ENCODE measurements at places on chromosomes 1 and 21.

DNA sequence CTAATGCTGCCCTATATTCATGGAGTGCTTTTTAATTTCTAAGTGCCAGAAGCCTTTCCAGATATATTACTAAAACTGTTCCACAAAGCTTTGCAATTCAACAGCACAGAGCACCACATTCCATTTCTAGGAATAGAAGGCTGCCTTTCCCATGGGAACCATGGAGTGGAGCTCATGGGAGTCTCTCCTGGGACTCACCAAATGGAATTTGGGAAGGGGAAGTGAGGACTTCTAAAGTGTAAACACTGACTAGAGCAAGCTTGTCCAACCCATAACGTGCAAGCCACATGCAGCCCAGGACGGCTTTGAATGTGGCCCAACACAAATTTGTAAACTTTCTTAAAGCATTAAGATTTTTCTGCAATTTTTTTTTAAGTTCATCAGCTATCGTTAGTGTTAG, 190.4 kb upstream of the TNR start:
- DNase-seq, result no peak

- DNase-seq, result no peak
These were observed 34.4 kb upstream of the ROR1 start for GRCh38 chr1:63739452-63739851.

DNA sequence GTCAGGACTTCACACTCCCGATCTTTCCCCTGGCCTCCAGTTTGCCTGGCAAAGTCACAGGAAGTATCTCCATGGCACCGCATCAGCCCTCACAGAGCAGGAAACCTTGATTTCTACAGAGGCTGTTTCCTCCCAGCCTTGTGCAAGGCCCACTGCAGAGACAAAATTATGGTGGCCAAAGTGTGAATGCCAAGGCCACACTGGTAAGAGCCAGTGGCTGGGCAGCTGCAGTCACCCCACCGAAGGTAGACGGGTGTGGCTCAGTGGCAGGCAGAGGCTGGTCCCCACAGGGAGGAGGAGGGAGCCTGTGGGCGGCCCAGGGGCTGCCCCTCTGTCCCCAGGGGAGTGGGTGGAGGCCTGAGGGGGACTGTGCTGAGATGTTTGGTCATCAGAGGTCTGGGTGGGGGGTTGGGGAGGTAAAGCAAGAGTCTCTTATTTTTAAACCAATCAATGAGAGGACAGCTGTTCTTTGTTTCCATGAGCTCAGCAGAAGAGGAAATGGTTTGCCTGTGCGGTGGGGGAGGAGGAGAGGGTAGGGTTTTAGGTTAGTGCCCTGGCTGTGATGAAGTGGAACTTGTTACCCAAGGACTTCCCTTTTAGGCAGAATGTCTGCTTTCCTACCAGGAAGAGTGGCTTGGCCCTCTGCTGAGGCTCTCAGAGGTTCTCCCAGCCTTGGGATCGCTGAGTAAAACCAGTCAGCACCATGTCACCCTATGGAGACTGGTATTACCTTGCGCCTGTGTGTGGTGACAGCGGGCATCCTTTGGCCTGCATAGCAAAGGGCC, 18.0 kb upstream of the BTG2 start:
- DNase-seq, result no peak

- no peak for DNase-seq
These were observed at the start of gene PADI4 for GRCh38 chr1:17307946-17308345. TSS of gene PADI4 (plus strand) at chr1:17308197. CDS start at chr1:17308223, 26 bp downstream.

GRCh38 chr1:109225711-109226445, 12.2 kb downstream of the SARS1 start:
- DNase-seq, result no peak

- DNase-seq, result no peak
These were observed 56.5 kb downstream of the COLGALT2 start for GRCh38 chr1:183980951-183981525.

DNA sequence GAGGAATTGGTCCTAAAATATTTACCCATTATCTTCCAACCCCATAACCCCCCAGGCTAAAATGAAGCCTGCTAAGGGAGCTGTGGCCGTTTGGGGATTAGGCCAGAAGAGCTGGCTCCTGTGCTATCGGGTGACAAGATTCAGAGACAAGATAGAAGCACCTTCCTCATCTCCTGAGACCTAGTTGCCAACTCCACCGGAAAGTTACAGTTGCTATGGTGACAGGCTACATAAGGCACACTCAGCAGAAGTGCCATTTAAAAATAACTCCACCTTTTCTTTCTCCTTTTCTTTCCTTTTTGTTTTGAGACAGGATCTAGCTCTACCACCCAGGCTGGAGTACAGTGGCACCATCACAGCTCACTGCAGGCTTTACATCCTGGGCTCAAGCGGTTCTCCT, 43.6 kb upstream of the ROR1 start:
- DNase-seq, result no peak

- DNase-seq, result no peak
These were observed 1.7 kb downstream of the IGFN1 start for GRCh38 chr1:201192261-201192788.

GRCh38 chr1:81781749-81782148, 19.0 kb upstream of the ADGRL2 start:
- no peak for DNase-seq

- no peak for DNase-seq
These were observed 9.3 kb downstream of the MTFR1L start for GRCh38 chr1:25829046-25829445.

DNA sequence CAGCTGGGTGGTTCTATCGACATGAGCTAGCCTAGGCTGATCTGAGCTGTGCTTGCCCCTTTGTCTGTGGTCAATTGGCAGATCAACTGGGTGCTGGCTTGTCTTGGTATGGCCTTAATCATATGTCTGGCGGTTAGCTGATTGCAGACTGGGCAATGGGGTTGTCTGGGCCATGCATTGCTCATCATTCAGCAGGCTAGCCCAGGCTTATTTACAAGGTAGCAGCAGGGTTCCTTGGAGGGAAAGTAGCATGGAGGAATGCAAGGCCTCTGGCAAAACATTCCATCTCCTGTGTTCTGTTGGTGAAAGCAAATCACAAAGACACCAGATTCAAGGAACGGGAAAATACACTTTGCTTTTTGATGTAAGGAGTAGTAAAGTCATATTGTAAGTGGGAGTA, 84.0 kb upstream of the IVNS1ABP start:
- no peak for DNase-seq

GRCh38 chr1:243903895-243904294, 53.9 kb upstream of the AKT3 start:
- no peak for DNase-seq

DNA sequence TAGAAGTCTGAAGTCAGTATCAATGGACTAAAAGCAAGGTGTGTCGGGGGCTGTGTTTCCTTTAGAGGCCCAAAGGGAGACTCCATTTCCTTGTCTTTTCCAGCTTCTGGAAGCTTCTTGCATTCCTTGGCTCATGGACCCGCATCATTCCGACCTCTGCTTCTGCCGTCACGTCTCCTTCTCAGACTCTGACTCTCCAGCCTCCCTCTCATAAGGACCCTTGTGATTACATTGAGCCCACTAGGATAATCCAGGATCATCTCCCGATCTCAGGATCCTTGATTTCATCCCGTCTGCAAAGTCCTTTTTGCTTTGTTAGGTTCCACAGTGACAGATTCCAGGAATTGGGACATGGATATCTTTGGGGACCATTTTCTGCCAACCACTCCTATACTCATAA, 265.8 kb upstream of the CSF3R start:
- DNase-seq, result no peak

GRCh38 chr1:228891272-228892034, 156.2 kb downstream of the RHOU start:
- no peak for DNase-seq

- no peak for DNase-seq
These were observed 22.7 kb upstream of the EYA3 start for GRCh38 chr1:28111157-28111556.

GRCh38 chr1:230328342-230329015, 97.7 kb downstream of the PGBD5 start:
- DNase-seq, result no peak

DNA sequence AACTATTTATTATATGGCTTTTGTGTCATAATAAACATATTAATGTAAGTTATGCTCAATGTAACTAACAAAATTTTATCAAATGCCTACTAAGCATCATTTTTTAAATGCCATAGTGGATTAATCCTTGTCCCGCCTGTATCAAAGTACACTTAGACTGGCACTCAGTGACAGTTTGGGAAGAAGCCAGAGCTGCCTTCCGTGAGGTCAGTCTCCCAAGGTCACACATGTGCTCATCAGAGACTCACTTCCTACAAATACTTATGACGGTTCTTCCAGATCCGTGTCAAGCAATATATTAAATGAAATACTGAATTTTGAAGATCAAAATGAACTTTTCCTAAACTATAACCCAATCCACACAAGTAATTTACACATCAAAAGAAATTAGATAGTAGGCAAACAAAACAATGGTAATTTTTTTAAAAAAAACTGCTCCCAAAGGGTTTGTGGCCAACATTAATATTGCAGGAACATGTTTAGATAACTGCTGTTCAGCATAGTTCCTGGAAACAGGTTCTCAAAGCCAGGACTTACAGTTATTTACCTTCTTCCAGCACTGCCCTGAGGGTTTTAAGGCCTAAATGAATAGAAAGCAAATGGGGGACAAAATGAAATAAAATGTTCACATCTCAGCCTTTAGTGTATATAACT, 27.2 kb downstream of the WLS start:
- DNase-seq, result no peak

GRCh38 chr1:72954943-72955342, 672.6 kb upstream of the NEGR1 start:
- DNase-seq, result no peak

DNA sequence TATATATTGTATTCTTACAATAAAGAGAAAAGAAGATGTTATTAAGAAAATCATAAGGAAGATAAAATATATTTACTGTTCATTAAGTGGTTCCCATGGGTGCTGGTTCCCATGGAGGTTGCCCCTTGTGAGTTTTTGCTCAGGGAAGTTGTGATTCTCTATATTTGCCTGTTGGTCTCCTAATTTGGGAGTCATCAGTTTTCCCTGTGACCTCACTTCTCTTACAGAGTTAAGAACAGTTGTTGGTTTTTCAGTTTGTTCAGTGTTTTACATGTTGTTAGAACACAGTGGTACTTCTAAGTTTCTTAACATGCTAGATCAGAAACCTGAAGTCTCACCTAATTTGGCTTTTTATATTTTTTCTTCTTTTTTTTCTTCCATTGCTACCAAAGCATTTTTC, 109.2 kb downstream of the OSBPL9 start:
- no peak for DNase-seq

GRCh38 chr1:100452641-100453040, 85.3 kb upstream of the GPR88 start:
- DNase-seq, result no peak

DNA sequence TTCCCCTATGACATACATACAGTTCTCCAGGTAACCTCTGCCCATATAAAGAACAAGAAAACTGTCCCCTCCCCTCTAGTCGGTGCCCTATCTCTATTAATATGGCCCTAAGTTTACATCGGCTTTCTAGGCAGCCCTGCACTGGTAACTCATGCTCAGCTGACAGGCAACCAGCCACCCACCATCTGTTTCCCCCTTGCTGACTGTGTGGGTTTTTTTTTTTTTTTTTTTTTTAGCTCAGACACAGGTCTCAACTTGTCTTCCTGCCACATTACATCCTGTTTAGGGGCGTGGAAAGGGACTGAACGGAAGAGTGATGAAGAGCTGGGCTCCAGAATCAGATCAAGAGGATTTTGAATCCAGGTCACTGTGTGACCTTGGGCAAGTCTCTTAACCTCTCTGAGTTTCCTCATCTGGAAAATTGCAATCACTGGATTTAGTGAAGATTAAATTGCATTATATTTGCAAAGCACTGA, 14.0 kb downstream of the LAPTM5 start:
- DNase-seq, result no peak

DNA sequence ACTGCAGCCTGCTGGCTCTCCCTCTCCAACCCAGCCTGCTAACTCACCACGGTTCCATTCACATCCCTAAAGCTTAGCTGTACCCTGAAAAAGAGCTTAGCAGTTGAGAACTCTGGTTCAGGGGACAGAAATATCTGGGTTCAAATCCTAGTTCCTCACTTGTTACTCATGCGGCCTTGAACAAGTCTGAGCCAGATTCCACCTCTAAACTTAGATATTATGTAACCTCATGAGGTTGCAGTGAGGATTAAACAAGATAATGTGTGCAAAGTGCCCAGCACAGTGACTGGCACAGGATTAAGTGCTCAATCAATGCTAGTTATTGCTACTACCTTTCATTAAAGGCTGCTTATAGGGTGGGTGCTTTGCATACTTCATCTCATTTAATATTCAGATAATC, 41.3 kb upstream of the DHCR24 start:
- no peak for DNase-seq

- DNase-seq, result no peak
These were observed 329.2 kb downstream of the TGFB2 start for GRCh38 chr1:218674280-218674773.

GRCh38 chr1:59978026-59978425, 51.5 kb upstream of the CYP2J2 start:
- DNase-seq, result no peak

DNA sequence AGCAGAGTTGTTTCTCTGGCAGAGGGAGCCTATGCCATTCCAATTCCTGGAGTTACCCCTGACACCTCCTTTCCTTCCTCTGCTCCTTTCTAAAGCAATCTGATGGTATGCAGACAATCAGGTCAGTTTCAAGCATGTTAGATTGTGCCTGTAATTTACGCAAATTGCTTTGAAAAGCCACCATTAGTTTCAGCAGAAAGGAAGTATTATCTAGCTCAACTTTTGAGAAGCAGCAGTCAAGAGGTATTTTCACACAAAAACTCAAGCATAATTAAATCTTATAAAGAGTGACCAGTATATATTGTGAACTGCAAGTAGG, 2.2 kb downstream of the ERRFI1 start:
- DNase-seq, result no peak

DNA sequence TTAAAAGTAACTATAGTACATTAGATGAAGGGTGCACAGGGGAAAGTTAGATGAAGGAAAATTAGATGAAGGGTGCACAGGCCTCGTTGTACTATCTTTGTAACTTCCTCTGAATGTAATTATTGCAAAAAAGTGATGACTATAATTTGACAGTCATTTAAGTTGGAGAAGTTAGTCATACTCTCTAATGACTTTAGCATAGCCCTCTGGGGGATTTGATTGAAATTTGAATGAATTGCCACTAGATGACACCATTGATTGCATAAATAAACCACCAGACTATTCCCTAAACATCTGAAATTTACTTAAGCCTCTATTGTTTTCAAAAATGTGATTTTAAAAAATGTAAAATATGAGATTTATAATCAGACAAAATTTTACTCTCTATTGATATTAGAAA, 102.6 kb downstream of the TPR start:
- DNase-seq, result no peak

Measured in stimulated activated CD4-positive, alpha-beta T cell treated with anti-CD3 and anti-CD28 coated beads, TNF-alpha, amount 100 ng/mL, for 24 hours (primary cell).